Endothelial cell (in vitro differentiated cells): ENCODE measurements at places on chromosomes 1 and 21. TPM values are rescaled to one million over a fixed set of nuclear protein-coding genes. Genes with fewer than 3 reads are reported as not detected.

The ABCB10 gene
- total RNA-seq = 18.3 TPM

The KRTAP10-8 gene
- not detected for total RNA-seq

DNA sequence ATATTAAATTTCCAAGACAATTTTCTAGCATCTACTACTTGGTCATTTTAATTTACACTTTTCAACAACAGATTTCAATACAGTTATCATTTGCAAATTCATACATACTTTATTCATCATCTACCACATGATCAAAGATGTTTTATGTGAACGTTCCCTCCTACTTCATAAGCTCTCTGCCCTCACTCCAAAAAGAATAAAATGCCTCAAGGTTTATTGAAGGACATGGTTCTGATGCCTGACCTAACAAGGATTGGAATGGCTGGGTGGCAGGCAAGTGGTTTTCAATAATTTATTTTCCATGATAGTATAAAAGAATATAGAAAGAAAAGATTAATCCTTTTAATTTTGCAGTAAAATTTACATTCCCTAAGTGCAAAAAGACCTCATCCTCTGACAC lies 5.4 kb downstream of the CDKN2C start:
- no peak for DNase-seq

- DNase-seq = no peak
Measured at GRCh38 chr1:220811695-220812094, 25.0 kb downstream of the MTARC1 start.

DNA sequence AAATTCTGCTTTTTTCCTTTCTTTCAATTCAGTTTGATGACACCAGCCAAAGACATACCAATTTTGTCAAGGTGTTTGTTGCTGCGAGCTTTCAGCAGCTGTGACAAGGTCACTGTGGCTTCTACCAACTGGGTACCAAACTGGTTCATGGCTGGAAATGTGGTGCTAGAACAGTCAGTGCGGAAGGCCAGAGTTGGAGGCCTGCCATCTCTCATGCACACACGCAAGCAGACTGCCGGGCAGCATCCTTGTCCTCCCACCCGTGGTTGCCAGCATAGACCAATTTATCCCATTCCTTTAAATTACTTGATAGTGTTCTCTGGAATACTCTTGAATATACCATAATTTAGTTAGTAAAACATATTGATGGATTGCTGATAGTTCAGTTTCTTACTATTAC lies 79.9 kb upstream of the GPR52 start:
- DNase-seq = no peak

DNA sequence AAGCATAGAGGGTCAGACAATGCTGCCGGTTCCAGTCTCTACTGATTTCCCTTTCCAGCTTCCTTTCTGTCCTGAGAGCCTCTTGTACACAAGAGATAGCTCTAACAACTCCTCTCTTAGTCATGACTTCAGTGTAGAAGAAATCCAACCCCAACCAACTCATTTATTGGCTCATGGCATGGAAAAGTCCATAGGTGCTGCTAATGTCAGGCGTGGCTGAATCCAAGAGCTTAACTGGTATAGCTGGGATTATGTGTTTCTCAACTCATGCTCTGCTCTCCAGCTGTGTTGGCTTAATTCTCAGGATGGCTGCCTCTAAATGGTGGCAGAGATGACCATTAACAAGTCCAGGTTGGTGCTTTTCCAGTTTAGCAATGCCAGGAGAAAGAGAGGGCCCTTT lies 12.4 kb upstream of the THRAP3 start:
- DNase-seq = no peak

GRCh38 chr1:35188578-35189392 lies 4.2 kb downstream of the SFPQ start:
- no peak for DNase-seq

GRCh38 chr1:118984722-118985639 lies 3.2 kb downstream of the TBX15 start:
- no peak for DNase-seq
